ENCODE measurements at places on chromosomes 1 and 21.

GRCh38 chr1:17632106-17632505 is 92.6 kb downstream of the ARHGEF10L start:
- DNase-seq = no peak

DNA sequence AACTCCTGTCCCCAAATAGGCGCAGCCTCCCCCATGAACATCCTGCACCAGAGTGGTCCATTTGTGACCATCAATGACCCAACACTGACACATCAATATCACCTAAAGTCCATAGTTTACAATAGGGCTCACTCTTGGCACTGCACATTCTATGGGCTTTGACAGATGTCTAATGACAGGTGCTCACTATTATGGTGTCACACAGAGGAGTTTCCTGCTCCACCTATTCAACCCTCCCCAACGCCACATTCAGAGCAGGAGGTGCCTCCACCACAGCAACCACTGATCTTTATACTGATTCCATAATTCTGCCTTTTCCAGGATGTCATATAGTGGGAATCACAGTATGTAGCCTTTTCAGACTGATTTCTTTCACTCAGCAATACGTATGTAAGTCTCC is 24.2 kb downstream of the GNG4 start:
- no peak for DNase-seq

GRCh38 chr1:167487614-167488013 is 30.7 kb downstream of the CD247 start:
- DNase-seq = no peak

DNA sequence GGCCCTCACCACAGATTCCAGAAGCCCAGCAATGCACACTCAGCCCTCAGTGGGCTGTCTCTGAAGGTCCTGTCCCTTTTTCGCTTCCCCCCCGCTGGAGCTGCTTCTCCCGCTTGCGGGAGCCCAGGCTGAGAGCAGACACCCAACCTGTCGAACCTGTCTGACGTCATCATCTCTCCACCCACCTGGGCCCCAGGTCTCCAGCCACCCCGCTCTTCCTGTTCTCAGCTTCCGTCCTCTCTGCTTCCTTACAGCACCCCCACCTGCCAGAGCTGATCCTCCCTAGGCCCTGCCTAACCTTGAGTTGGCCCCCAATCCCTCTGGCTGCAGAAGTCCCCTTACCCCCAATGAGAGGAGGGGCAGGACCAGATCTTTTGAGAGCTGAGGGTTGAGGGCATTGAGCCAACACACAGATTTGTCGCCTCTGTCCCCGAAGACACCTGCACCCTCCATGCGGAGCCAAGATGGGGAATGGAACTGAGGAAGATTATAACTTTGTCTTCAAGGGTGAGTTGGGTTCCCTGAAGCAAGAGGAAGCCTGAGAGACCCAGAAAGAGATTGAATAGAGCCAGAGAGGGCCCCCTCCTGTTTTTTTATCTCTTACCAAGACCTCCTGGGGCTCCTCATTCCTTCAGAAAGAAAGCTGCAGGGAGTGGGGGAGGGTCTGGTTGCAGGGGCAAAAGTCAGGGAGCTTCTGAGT is at the start of gene RAB25:
Gene RAB25 (plus strand): TSS at position 224 of the 700 bp plus-strand sequence. CDS start 241 bp downstream, at position 465.
- DNase-seq = no peak

DNA sequence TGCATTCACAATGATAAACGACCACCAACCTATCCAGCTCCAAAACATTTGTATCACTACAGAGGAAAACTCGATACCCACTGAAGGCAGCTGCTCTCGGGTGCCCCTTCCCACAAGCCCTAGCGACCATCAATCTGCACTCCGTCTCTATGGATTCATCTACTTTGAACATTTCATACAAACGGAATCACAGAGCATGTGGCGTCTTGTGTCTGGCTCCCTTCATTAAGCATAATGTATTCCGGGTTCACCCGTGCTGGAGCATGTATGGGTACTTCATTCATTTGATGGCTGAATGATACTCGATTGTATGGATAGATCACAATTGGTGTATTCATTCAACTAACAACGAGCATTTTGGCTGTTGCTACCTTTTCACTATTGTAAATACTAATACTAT is 340.2 kb downstream of the SMYD3 start:
- no peak for DNase-seq

GRCh38 chr1:205985330-205986005 is 17.7 kb downstream of the RAB7B start:
- no peak for DNase-seq

GRCh38 chr21:44427241-44428120 is 27.8 kb upstream of the LRRC3 start:
- DNase-seq = no peak

DNA sequence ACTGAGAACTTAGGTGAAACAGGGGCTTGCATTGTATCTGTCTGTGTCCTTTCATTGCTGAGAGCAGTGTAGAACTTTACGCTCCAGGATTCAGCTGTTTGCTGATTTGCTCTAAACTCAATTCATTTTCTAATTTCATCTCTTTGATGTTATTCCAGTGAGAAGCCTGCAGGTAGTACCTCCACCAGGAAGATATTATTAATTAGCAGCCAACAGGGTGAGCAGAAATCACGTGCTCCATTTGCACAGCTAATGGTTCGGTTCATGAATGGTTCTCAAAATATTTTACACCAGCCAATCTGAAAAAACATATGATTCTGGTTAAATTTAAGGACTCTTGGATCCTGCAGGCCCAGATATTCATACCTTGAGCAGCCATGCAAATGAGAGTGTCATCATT is 52.1 kb downstream of the SUSD4 start:
- no peak for DNase-seq

DNA sequence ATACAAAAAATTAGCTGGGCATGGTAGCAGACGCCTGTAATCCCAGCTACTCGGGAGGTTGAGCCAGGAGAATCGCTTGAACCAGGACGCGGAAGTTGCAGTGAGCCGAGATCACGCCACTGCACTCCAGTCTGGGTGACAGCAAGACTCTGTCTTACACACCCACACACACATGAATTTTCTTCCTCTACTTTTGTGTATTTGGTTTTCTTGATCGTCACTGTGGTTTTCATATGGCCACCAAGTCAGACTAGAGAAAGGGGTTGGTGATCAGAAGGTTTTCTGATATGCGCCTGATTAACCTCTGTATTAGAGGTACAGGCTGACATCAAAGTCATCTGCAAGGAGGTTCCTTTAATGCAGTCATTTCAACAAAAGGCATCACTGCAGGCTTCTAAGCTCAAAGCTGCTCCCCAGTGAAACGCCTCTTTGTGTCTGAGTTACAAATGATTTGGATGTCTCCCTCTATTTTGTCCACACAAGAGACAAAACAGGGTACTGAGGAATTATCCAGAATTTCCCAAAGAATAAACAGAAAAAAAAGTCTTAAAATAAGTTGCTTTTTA is 11.1 kb downstream of the SH2D1B start:
- DNase-seq = no peak

DNA sequence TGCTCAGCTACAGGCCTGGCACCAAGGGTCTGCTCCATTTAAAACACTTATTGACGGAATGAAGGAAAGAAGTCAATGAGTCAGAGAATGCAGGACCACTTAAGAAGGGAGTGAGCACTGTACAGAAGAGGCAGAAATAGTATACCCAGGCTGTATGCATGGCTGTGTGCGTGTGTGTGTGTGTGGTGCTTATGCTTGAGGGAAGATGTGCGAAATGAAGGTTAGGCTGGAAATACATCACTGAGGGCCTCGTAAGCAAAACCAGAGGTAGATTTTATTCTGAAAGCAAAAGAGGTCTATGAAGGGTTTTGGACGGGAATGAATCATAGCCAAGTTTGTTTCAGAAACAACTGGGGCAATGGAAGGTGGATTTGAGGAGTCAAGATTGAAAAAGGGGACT is 9.7 kb upstream of the ADGRB2 start:
- no peak for DNase-seq

DNA sequence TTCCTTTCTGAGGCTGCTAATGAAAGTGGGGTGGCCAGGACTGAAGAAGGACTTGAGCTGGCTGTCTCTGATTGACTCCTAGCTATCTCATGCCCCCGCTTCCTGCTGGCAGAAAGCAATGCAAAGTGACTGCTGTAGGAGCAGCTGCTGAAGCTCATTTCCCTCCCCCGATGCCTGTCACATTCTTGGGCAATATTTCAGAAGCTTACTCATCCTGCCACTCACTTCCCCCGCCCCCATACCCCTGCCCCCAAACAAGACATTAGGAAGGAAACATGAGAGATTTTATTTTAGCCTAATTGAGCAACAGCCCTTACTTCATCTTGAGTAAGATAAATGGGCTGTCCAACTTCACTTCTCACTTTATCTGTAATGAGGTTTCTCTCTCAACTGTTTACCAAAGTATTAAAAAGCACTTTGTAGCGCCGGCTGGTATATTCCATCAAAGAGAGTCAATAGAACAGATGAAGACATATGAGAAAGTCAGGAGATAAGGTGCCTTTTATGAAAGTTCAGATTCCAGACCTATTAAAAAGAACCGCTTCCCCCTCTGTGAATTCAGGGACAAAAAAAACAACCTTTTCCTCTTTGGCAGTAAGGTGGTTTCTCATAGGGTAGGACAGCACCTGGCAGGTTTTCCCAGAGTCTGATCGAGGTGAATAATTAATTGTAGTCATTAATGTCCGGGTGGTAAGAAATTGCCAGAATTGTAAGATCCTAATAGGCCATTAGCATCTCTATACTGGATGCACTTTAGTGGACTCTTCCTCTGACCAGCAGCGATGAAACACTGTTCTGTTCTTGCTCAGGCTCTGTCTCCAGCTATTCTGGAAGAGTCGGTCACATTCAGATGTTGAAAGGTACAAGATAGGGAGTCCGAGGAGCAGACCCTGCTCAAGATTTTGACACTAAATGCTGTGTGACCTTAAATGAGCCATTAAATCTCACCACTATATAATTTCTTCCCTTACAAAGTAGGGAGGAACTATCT is 70.2 kb downstream of the SH3GLB1 start:
- peak; percentile 58 for DNase-seq

DNA sequence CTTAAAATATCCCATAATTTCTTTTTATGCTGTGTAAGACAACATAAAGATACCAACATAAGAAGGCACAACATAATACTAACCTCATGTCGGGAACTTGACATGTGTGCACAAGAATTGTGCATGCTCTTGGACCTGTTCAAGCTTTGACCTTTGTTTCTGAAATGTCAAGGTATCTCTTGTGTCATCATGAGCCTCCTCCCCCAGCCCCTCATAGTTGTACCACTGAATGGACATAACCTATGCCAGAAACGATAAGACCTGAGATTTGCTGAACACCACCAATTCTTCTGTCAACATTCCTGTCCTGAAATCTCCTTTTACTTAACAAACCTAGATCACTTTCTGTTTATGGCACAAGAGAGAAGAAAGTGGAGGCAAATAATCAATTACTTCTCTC is 29.4 kb upstream of the PROX1 start:
- DNase-seq = no peak

DNA sequence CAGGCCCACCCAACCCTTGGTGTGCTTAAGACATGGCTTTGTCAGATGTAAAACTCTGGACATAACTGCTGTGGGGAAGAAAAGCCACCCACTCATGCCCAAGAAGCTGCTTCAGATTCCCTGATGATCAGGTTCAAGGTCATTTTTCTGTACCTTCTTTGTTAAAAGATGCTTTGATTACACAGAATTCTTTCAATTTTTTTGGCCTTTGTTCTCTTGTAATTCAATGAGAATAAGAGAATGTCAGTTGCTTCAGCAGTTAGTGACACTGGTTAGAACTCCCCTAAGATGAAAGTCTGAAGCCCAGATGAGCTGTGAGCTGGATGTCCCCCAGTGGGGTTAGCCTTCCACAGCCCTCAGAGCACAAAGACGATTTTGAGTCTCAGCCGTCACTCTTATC is 152.7 kb downstream of the CHRM3 start:
- DNase-seq = no peak

- DNase-seq = peak; percentile 89
These were observed 78.0 kb downstream of the HLX start for GRCh38 chr1:220957233-220957605.

- no peak for DNase-seq
These were observed 53.3 kb downstream of the GATAD2B start for GRCh38 chr1:153869486-153869885.

DNA sequence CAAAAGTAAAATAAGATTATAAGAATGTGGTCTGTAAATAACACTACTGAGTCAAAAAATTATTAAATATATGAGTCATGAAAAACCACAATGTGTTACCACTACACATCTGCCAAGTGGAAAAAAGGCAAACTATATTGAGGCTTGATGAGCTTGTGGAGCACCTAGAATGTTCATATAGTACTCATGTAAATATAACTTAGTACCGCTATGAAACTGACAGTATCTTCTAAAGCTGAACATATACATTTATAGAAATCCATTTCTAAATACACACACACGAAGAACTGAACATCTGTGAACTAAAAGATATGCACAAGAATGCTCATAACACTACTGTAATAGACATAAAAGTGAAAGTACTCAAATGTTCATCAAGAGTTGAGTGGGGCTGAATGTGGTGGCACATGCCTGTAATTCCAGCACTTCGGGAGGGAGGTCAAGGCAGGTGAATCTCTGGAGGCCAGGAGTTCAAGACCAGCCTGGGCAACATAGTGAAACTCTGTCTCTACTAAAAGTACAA is 18.5 kb upstream of the GBP3 start:
- peak; percentile 5 for DNase-seq

- DNase-seq = no peak
These were observed 73.8 kb downstream of the NIBAN1 start for GRCh38 chr1:184900507-184900906.

GRCh38 chr1:31182352-31182751 is 57.3 kb downstream of the NKAIN1 start:
- DNase-seq = peak; percentile 82

DNA sequence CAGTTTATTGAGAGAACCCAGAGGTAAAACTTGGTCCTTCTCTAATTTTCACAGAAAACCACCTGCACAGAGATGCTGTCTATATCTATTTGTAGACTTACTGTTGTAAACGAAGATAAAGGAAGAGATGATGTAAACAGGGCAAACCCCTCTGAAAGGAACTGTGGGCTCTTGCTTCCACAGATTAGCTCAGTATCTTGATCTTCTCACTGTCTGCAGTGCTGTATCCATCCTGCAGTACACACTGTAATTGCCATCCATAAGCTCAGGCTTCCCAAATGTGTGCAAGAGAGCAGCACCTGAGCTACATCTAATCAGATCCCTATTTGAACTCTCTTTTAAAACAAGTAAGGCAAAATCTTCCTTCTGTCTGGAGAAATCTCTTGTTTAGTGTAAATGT is 16.6 kb upstream of the RWDD3 start:
- no peak for DNase-seq

GRCh38 chr1:47187231-47187925 is 2.5 kb downstream of the PDZK1IP1 start:
- DNase-seq = no peak
